ENCODE measurements at places on chromosomes 13 and 19.

DNA sequence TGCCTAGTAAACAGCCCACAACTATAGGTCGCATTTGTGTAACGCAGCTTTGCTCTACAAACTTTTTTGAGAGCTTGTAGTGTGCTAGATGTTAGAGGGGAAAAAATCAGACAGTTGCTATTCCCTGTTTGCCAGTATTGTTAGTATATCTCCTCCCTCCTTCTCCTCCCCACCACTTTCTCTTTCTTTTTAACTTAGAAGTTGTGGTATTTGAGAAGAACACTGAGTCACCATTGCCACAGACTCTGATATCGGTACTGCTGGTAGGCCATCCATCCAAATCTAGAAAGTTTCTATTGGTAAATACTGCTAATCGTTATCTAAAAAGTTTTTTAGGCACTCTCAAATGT lies 666 bp downstream of the POMP start:
- peak; percentile 59 for DNase-seq

DNA sequence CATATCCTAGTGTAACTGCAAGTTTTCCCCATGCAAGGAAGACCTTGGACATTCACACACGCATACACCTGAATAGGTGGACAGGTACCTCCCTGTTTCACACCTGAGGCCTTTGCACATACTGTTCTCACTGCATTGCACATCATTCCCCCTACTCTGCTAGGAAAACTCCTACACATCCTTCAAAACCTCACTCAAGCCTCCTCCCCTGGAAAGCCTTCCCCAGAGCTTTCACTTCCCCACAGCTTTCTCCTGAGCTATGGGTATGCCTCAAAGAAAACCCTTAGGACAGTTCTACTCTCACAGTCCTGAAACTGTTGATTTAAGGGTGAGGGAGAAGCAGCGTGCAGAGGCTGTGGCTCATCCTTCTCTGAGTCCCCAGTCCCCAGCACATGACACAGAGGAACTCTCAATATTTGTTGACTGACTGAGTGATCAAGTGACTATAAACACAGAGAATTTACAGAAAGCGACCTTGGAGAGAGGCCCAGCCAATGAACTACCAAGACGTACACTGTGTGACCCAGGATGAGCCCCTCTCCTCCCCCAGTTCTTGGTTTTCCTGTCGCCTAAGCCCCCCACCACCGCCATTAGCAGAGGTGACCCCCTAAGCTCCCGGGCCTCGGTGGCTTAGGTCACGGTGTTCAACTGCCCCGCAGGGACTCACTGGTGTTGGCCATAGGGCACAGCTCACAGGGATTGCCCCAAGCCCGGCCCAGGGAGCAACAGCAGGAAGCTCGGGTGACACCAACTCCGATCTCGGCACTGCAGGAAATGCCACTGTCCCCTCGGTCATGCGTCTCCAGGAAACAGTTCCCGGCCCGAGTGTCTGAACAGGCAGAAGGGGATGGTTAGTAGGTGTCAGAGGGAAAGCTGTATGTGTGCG lies 40.6 kb downstream of the FBN3 start:
- no peak for DNase-seq

DNA sequence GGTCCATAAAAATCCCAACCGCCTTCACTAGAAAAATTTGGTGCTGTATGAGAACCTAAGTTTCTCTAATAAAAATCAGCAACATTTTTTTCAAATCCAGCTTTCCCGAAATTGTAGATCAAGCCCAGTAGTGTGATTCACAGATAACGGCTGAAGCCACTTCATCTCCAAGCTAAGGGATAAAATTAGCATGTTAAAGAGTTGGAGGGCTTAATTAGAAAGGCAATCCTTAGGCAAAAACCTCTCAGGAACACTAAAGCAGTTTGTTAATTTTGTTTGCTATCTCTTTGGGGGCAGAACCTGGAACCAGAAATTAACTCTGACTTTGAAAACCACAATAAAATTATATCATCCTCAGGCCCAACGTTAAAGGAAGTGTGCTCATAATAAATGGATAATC lies 820.2 kb downstream of the GPC5 start:
- no peak for DNase-seq

DNA sequence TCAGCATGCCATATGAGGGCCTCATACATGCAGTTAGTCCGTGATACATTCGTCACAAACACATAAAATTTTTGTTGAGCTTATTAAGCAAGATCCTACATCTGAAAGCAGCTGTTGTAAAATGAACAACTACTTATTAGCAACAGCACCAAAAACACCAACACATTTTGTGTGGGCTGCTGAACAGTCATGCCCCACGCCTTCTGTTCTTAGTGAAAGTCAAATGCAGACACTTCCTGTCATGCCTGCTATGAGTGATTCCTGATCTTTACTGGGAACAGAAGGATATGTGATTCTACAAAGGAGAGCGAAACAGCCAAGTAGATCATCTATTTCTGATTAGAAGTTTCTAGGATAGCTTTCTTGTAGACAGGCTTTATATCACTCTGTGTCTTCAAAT lies 4.2 kb upstream of the B3GLCT start:
- DNase-seq: no peak

- no peak for DNase-seq
Measured at GRCh38 chr13:72970956-72971355, 87.8 kb upstream of the KLF5 start.

All from CD4-positive, alpha-beta T cell treated with Interleukin-21 for 1 hour (primary cell).